ENCODE measurements at places on chromosomes 2 and 18.

DNA sequence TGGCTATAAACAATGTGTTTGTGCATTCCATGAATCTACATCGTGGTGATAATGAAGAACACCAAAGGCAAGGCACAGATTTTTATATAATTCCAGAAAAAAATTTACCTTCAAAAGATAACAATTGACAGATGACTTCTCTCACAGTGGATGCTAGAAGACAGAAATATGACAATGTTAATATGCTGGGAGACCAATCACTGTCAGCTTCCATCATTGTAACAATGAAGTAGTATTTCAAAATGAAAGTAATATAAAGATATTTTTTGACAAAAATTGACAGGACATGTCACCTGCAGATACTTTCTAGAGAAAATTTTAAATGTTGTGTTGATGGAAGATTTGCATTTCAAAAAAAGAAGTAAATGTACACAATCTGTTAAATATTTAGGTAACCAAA is 1925.9 kb upstream of the LRRTM1 start:
- DNase-seq = no peak

DNA sequence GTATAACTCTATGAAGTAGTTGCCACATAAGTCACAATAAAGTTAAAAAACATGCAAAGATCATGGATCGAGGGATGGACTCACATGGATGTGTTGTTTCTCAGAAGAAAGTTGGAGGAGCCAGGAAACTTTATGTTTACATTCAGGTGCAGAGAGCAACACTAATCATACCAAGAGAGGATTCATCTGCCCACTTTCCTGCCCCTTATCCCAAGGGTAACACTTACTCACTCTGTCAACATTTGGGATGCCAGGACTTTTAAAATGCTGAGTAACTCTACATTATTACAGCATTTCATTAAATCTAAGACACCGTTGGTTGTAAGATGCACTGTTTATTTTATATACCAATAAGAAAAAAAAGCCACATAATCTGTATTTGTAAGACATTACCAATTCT is 170.4 kb downstream of the KCNE4 start:
- DNase-seq = no peak

GRCh38 chr2:229856413-229856812 is 65.4 kb downstream of the TRIP12 start:
- DNase-seq = no peak

DNA sequence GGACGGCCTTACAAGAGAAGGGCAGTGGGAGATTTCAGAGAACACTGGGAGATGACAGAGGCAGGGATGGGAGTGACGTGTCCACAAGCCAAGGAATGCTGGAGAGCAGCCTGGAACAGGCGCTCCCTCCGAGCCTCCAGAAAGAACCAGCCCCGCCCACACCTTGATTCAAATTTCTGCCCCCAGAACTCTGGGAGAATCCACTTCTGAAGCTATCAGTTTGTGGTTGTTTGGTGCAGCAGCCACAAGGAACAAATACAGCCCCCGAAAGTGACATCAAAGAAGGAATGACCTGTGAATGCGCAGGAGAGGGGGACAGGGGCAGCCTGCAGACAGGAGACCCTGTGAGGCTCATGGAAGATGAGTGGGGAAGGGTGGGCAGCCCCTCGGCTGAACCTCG is 67.3 kb downstream of the TWIST2 start:
- DNase-seq = no peak

DNA sequence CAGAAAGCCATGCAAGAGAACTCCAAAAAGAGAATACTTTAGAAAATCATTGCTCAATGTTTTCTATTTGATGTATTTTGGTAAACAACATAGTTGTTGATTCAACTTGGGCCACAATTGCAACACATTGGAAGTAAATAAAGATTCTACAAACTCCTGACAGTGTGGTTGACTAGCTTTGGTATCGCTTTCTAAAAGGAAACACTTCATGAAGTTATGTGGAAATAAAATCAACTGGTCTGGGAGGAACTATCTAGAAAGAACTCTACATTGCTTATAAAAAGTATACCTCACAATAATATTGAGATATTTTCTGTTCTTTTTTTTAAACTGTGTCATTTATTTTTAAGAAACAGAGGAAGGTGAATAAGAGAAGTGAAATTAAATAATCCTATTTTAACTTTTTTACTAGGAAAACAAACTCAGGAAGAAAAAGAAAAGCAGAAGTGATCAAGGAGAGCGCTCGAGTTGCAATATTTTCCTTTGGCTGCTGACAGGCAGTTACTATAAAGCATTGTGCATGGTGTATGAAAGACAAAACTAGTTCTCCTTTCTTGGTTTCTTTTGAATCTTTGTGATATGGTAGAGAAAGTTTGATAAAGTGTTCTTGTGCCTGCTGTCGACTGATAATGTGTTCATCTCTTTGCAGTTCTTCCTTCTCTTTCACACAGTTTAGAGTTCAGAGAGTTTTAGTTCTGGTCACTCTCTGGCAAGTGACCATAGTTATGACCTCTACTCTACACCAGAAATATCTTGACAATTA is 3.0 kb downstream of the DHRS9 start:
- DNase-seq = no peak

- DNase-seq = no peak
Measured at GRCh38 chr18:35938158-35938557, 34.3 kb upstream of the RMP24 start.

GRCh38 chr18:57863706-57864105 is 60.6 kb upstream of the ATP8B1 start:
- DNase-seq = no peak

GRCh38 chr2:232342635-232343565 is 35.7 kb upstream of the ALPP start:
- DNase-seq = no peak

- no peak for DNase-seq
Measured at GRCh38 chr2:226447338-226448300, 352.0 kb downstream of the IRS1 start.

GRCh38 chr2:187003611-187004010 is 154.6 kb upstream of the ZSWIM2 start:
- DNase-seq = no peak
